NCI-H510A treated with DMSO at 0.1 percent for 48 hours (cell line): ENCODE measurements at places on chromosomes 16 and 17.

- no peak for DNase-seq
Observed at GRCh38 chr17:206941-207560, 25.6 kb upstream of the DOC2B start.

DNA sequence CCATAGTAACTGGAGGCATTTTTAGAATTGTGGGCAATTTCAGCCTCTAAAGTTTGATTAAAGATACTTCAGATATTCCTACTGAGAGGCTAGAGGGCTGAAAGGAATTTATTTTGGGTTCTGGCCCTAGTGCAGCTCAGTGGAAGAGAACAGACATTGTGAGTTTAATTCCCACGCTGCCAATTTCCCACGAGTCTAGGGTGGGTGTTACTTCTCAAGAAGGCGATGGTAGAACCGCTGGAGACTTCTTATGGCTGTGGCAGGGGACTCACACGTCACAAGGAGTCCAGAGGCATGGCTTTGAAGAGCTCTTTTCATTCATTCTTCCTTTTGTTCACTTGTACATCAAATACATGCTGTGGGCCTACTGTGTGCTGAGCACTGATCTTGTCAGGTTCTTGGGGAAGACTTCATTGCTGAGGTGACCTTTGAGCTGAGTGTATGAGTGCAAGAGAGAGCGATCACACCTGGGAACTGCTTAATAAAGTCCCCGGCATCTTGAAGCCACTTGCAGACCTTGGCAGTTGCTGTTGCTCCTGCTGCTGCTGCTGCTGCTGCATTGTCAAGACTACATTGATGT, 111.7 kb downstream of the WWOX start:
- no peak for DNase-seq

DNA sequence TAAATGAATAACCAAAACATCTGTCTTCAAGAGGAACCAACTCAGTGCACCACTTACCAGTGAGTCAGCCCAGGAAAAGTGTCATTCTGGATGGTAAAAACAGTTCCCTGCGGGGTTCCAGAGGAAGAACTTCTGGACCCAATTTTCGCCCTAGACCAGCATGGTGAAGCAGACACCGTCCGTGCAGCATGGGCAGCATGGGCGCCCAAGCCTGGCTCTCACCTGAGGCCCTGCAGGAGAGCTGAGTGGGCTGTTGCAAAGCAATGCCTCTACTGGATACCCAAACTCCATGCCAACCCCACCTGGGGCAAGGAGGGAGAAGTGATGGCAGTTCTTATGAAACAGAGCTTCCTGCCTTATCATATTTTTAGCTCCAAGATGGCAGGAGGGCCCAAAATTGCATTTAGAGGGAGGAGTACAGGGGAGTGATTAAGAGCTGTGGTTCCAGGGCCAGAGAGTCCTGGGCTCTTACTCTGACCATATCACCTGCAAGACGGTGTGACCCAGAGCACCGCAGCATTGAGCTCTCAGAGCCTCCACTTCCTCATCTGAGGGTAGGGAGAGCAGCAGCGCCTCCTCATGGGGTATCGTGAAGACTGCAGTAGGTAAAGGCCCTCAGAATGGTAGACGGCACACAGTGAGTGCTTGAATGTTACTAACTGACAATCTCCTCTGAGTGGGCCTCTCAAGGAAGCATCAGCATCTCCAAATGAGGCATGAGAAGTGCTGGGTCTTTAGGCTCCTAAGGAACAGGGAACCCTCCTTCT, 16.6 kb upstream of the INPP5K start:
- DNase-seq = no peak

GRCh38 chr17:30831257-30831656, 509 bp upstream of the ATAD5 start:
- DNase-seq = no peak

DNA sequence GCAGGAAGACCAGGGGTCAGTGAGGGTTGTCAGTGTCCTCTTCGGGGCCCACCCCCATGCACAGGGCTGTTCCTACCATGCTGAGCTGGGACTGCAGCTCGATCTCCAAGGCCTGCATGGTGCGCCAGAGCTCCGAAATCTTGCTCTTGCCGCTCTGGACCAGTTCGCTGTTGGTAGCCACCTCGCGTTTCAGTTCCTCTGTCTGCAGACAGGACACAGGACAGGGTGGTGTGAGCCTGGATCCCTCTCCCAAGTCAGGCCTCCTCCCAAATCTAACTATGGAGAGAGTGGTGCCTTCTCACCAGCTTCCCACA, 90.9 kb downstream of the GOSR1 start:
- DNase-seq = no peak

- no peak for DNase-seq
Observed at GRCh38 chr16:58716468-58716867, 17.6 kb downstream of the GOT2 start.

DNA sequence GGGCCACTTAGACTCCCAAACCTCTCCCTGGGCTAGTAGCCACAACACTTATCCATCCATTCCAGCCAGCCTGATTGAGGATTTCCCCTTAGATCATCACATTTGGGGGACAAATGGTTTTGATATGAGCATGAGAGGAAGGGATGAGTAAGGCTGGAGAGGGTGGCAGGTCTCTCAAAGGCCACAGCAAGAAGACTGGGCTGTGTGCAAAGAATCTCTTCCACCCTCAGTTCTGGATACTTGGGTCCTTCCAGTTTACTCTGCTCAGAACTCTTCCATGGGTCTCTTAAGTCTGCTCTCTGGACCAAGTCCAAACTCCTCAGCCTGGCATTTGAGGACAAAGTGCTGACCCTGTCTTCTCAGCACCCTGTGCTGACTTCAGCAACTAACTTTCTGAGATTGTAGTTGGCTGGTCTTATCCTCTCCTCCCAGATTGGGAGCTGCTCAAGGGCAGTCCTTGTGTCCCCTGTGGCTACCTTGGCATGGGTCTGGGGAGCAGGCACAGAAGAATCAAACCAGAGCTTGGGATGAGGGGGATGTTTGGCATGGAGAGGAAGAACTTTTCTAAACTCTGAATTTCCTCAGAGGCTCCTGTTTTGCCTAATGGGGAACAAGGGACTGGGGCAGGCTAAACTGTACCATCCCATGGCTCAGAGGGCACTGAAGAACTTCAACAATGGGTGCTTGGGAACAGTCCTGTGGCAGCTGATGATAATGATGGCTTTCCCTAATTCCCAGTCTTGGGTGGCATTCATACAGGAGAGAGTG, 3.1 kb upstream of the NFATC3 start:
- no peak for DNase-seq

DNA sequence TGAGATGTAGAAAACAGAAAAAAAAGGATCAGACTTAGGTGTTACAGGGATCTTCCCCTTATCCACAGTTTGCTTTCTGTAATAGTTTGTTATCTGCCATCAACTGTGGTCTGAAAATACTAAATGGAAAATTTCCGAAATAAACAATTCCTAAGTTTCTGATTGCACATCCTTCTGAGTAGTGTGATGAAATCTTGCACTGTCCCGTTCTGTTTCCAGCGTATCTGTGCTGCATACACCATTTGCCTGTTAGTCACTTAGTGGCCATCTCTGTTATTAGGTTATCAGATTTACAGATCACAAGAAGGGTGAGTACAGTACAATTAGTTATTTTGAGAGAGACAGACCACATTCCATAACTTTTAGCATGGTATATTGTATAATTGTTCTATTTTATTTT, 185.6 kb upstream of the CPHXL start:
- DNase-seq = no peak

- DNase-seq = no peak
Observed at GRCh38 chr16:81469183-81469677, 24.6 kb downstream of the CMIP start.

DNA sequence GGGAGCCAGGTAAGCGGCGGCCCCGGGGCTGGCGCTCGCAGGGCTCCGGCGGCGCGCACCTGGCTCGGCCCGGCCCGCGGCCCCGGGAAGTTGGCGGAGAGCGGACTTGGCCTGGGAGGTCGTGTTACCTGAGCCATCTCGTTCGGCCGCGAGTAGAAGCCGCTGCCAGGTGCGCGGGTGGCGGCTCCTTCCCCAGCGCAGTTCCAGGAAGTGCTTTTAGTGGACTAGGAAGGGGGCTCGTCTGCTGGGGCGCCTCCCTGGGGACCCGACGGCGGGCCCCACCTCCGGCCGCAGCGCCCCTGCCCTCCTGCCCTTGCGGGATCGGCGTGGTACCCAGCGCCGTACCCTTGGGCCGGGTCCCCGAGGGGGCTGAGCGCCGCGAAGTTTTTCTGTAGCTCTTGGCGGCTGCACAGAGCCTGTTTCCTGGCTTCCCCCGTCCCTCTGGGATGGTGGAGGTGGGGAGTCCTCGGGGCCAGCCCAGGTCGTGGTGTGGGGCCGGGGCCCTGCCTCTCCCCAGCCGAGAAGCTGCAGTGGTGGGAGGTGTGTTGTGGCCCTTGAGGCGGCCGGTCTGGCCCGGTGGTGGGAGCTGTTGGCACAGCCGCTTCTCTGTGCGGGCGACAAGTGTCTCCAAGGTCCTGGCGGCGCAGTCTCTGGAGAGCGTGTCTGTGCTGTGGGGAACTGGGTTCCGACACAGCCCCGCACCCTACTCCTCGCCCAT, 96.9 kb downstream of the RAB11FIP4 start:
- DNase-seq = peak; percentile 49

GRCh38 chr17:2852729-2853282, 56.6 kb downstream of the RAP1GAP2 start:
- DNase-seq = no peak

DNA sequence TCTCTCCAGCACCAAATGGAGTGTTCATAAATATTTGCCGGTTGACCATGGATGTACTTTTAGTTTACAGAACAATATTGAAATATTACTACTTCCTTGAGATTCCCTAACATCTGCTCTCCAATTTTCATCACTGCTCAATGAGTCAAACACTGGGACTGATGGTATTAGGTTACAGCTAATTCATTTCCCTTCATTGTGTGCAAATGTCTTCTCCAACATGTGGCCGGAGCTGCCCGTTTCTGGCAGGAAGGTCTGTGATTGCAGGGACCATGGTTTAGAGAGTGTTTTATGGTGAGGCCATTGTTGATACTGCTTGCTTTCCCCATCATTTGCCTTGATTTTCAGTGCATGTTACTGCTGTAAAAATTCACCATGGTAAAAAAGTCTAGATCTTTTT, 209.3 kb downstream of the HS3ST3B1 start:
- DNase-seq = no peak

DNA sequence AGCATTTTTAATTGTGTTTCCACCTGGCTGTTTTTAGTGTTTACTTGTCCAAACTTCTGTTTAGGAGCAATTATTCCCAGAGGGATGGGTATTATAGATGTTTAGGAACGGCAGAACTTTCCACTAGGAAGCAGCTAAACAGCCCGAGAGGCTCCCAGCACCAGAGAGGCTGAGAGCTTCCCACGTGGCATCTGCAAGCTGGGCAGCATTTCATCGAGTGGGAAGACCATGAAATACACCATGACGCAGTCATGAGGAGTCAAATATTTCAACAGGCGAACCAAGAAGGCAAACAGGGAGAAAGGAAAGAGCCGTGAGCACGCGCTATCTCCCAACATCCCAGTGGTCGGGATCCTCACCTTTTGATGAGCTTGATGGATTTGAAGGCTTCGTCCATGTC, 24.1 kb downstream of the TMEM204 start:
- DNase-seq = no peak

GRCh38 chr17:1787301-1787902, 25.5 kb downstream of the SERPINF1 start:
- no peak for DNase-seq

- DNase-seq = no peak
Observed at GRCh38 chr16:27795992-27796614, 246.2 kb downstream of the KATNIP start.

GRCh38 chr16:11390573-11391495, 45.6 kb downstream of the RMI2 start:
- DNase-seq = no peak

DNA sequence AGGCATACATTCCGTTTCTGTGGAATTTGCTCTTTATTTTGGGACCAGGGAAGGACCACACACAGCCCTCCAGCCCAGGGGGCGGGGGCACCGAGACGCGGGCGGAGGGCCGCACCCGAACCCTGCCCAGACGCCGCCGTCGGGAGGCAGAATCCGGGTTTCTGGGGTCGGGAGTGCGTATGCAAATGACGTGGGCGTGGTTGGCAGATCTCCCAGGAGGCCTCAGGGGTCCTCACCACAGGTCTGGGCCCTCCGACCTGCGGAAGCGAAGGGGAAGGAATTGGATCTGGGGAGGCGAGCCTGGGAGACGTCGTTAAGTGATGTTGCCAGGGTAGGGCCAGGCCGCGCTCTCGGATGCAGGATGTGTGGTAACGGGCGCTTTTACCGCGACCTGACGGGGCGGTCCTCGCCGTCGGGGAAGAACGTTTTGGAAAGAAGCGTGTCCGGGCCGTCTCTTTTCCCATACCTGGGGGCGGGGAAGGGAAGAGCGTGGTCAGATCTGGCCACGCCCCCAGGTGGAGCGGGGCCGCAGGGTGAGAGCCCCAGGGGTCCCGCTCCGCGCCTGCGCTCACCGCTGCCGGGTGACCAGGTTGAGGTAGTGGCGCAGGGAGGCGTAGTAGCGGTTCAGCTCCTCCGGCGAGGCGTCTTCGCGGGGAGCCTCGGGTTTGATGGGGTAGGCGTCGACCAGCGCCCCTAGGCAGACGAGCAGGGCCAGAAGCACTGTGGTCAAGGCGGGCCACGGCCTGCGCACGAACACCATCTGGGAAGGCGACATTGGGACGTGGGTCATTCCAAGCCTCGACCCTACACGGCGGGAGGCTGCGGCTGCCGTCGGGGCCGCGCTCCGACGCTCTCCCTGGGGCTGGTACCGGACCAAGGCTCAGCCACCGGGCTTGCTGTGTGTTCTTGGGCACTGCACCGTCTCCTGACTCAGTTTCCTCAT, 745 bp downstream of the PYY start:
- peak; percentile 38 for DNase-seq

- DNase-seq = no peak
Observed at GRCh38 chr17:80725517-80725916, 180.9 kb downstream of the RPTOR start.

- no peak for DNase-seq
Observed at GRCh38 chr17:66304304-66305174, 2.1 kb downstream of the PRKCA start.

- no peak for DNase-seq
Observed at GRCh38 chr16:8848231-8848938, 20.4 kb downstream of the CARHSP1 start.

GRCh38 chr17:49315551-49316257, 46.3 kb downstream of the ZNF652 start:
- peak; percentile 97 for DNase-seq

- no peak for DNase-seq
Observed at GRCh38 chr16:69927056-69927757, 23.9 kb upstream of the CLEC18A start.

- no peak for DNase-seq
Observed at GRCh38 chr16:31061126-31061812, 12.8 kb downstream of the ZNF668 start.

DNA sequence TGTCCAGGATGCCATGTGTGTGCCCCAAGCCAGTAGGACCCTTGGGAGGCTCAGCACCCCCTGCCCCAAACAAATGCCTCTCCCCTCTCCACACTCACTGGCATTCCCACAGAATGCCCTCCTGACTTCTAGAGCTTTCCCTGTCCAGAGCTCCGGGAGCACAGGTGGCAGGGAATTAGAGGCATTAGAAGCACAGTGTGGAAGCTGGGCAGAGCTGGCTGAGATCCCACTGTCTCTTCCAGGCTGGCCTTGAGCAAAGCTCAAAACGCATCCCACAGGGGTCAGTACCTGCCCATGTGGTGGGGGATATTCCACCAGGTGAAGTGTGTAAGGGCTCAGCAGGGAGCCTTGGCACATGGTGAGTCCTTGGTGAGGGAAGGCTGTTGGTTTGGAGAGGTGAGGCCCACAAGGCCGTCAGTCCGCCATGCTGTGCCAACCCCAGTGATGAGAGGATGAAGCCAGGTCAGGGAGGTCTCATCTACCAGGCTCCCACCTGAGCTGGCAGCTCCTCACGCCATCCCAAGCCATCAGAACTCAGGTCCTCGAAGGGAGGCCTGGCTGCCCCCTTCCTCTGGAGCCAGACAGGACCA, 18.1 kb downstream of the ENDOV start:
- DNase-seq = no peak
